Stimulated activated CD8-positive, alpha-beta memory T cell treated with anti-CD3 and anti-CD28 coated beads, Interleukin-4, amount 100 ng/mL, for 1 hour (primary cell): ENCODE measurements at places on chromosomes 3 and 15.

DNA sequence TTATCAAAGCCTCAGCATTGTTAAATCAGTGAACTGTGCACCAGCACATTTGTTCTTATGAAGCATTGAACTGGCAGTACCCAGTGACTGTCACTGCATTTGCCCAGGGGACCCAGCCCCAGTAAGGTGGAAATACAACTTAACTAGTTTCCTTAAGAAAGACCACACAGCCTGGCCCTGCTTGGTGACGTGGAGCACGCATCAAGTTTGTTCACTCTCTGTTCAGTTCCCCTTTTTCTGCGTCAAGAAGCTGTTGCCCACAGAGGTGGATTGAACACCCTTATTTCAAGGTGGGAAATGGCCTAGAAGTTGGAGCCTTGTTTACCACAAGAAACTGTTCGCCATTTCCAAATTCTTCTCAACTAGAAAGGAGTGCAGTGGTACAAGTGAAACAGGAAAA is 69.9 kb upstream of the AGBL1 start:
- no peak for DNase-seq

DNA sequence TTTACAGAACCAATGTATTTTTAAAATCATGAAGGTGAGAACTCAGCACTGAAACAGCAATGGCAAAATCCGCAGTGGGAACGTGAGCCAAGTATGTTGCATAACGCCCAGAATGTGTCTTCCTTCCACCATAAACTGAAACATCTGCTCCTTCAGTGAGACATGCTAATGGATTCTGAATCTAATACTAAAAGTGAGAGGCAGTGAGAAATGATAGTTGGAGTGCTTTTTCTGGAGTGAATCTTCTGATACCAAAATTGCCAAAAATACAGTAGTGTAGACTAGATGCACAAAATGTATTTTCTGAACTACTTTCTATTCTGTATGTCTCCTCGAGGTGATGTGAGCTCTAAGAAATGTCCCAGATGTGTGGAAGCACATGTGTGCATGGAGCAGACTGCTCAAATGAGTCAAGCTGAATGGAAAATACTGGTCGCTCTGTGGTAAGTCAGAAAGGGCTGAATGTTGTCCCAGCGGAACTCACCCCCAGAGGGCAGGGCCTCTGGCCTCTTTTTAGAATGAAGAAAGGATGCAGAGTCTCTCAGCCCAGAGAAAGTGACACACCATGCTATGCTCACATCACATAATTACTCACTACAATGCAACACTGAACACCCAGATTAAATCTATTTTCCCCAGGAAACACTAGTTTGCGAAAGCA is 73.0 kb downstream of the ATP10A start:
- no peak for DNase-seq

DNA sequence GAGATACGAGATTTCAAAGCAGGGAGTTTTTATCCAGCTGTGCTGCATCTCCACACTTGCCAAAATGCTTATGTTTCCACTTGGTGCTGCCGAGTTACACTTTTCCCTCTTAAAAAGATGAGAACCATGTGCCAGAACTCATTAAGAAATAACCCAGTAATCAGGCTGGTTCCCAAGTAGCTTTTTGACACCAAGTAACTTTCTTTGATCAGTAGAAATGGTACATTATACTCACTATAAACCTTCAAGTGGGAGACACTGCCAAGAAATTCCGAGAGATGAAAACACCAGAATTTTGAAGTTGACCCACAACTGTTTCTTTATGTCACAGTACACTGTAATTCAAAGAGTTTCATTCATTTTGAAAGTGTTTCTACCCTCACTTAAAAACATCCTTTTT is 164.6 kb upstream of the CCDC54 start:
- DNase-seq, result no peak

DNA sequence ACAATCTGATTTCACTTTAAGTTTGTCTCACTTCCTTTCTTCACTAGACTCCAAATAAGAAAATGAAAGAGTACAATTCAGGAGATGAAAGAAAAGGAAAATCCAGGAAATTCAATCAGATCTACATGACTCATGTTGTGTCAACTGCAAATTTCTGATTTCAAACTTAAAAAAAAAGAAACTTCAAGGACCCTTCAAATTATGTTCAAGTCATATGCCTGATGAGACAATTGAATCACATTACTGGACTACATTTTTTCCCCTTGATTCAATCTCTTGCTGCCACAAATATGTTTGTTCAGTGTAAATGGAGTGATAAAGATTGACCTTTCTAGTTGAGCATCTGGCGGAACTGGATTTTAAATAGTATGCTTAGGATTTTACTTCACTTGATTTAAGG is 37.4 kb downstream of the FRMD5 start:
- DNase-seq, result no peak

DNA sequence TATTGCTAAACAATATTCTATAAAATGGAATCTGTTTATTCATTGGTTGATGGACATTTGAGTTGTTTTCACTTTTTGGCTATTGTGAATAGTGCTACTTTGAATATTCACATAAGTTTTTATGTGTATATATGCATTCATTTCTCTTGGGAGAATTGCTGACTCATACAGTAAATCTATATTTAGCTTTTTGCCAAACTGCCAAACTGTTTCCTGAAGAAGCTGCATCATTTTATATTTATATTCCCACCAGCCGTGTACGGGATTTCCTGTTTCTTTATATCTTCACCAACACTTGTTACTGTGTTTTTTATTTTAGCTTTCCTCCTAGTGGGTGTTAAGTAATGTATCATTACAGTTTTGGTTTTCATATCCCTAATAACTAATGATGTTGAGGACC is 12.5 kb upstream of the TCAIM start:
- no peak for DNase-seq

GRCh38 chr3:58416191-58416590 is 17.4 kb downstream of the PDHB start:
- no peak for DNase-seq

DNA sequence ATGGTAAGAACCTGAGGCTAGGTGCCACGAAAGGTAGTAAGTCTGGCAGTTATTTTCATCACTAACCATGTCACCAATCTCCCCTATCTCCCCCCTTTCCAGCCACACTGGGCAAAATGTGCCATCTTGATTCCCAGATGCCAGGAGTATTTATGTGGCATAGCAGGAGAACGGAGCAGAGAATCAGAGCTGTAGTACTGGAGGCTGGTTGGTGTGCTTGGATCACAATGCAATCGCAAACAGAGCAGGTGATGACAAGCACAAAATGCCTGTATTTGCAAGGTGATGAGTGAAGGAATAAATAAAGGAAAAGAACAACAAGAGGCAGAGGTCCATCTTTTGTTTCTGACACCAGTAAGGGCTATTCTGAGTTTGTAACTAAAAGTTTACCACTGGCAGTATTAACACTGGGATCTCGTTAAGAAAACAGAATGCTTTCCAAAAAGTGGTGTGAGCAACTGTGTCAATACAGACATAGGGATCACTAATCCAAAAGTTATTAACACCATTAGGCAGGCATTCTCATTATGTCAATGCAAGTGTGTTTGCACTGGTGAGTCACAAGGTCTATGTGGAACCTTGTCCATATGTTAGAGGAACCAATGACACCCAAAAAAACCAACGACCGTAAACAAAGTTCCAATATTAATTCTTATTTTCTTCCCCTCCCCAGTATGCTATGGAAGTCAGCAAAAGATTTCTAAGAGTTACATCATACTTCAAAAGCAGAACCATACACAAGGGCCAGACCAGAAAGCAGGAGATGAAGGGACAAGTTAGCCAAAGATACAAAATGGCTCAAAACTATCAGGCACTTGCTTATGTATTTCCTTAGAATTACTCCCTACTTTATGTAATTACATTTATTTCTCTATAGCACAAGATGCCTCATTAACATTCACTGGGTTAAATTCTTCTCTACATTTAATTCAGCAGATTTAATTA is 556.6 kb downstream of the FOXP1 start:
- DNase-seq, result no peak

GRCh38 chr3:133535971-133536881 is 37.3 kb upstream of the CDV3 start:
- no peak for DNase-seq

DNA sequence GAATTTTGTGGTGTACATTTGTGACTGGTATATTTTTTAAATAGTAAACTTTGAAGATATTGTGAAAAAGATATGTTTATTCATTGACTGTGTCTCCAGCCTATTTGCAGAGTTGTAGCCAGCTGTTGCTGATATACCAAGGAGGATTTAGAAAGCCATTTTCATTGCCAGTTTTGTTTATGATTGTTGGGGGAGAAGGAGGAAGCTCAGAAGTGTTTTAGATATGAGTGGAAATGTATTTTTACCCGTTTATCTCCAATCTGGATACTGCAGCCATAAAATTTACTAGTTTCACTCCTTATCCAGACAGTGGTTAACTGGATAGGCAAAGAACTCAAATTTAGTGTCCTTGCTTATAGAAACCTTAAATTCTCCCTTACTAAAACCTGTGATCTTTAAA is 18.8 kb downstream of the ATP11B start:
- DNase-seq, result no peak

DNA sequence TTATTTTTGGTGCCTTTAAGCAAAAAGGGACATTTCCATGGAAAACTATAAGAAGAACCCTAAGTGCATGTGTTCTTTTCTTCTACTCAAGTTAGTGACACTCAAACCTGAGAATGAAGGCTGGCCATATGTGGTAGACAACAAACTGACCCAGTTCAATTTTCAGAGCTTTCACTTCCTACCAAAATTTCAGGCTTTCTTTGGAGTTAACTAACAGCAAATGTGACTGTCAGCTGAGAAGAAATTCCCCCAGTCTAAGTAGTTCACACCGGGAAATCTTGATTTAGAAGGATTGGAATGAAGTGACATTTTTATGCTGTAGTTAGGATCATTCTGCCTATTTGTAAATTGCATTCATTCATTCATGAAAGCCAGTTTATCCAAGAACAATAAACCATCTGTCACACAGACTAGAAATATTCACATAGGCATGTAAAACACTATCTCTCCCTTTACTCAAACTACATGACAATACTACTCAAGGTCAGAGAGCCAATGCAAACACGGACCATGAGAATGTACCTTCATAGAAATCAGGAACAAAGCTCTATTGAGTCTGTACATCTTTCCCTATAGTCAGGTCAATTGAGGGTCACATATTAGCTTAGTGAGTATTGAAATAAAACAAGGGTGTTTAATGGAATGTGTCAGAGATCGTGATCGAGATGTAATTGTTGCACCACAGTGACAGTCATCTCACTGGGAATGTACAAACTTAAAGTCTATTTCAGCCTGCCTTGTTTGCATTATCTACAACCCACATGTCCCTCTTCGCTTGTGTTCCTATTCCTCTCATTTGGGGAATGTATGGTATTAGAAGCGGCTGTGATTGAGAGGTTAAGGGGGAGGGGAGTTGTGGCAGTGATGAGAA is 113.8 kb upstream of the TGFBR2 start:
- no peak for DNase-seq

GRCh38 chr3:14379843-14380242 is 22.6 kb upstream of the SLC6A6 start:
- DNase-seq, result no peak

DNA sequence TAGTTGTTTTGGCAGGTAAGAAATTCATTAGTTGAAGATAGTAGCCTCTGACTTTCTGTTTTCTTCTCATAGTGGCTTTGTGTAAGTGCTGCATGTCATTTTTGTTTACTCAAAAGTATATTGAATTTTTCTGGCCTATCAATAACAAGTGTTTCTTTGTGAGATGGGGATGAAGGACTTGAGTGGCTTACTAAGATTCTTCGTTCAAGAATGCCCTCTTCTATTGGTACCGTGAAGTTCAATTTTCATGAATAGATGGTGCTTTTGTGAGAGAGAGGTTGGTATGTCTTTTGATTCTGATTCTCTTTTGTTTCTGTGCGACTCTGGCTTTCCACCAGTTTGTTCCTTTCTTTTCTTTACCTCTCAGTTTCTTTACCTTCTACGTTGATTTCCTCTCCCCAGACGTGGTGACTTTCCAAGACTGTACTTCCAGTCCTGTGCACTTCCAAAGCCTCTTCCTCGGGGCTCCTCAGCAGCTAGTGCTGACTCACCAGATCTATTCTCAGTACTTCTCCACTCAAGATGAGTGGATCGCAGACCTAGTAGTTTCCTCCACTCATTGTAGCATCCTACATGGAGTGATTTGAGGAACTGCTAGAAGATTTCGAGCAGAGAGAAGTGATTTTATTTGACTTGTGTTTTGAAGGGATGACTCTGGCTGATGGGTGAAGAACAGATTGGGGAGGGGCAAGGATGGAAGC is 82.0 kb upstream of the EPHB3 start:
- DNase-seq, result no peak

DNA sequence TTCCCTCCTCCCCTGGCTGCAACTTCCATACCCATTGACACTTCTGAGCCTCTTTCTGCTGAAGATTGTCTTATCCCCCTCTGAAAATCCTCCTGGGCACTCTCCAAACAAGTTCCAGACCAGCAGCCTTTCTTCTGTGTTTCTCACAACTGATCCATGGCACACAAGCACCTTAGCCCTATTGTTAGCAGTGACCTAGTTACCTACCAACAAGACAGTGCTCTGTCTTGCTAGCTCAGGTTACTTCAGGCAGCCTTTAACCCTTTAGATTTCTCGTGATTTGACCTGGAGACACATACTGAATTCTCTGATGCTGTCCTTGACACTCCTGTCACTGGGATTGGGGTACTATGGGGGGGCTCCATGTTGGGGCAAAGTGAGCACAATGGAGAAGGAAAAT is 82.1 kb downstream of the GTF2E1 start:
- DNase-seq, result no peak

- DNase-seq, result no peak
Observed at GRCh38 chr15:60054472-60054871, 50.4 kb downstream of the FOXB1 start.

- no peak for DNase-seq
Observed at GRCh38 chr3:75951941-75952340, 166.6 kb upstream of the ZNF717 start.

GRCh38 chr3:134054881-134055280 is 25.2 kb upstream of the SLCO2A1 start:
- DNase-seq, result no peak

DNA sequence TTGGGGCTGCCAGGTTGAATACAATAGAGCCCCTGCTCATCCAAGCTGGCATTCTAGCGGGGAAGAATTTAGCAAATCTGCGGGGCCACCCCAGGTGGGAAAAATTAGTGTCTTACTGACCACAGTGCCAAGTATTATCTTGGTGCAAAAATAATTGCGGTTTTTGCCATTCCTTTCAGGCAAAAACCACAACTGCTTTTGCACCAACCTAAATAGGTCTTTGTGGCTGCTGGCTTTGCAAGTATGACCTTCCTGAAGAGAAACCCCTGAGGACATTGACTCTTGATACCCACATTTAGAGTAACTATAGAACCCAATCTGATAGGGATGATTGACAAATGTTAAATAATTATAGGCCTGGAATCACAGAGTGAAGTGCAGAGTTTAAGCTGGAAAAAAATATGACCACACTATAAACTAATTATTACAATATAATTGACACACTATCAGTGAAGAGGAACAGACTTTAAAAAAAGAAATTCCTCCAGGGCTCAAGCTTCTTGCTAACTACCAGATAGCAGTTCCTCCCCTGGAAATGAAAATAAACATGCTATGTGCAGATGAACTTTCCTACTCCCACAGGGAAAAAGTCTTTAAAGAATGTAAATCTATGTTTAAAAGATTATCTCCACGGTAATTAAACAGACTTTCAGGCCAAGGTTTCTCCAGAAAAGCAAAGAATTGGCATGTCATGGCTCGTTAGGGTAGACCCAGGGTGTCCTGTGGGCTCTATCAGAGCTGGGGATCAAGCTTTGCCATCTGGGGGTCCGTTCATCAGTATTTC is 34.4 kb downstream of the CA12 start:
- no peak for DNase-seq
